ENCODE measurements at places on chromosomes 5 and 9.

DNA sequence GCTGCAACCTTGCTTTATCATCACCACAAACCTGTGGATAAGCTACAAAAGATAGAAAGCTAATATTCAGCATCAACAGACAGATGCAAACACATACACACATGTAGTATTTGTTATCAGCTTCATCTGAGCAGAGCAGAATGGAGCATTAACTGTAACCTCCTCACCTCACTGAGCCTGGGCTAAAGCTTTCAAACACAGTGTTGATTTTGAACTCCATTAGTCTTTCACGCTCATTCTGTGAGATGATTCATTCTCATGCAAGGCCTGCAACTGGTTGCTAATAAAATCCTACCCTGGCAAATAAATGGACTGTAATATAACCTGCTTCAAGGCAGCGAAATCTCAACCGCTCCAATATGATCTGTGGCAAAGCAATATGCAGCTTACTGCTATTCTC is 1360.6 kb upstream of the ACO1 start:
- no peak for DNase-seq

GRCh38 chr9:123389070-123389469 is 33.1 kb downstream of the CRB2 start:
- no peak for DNase-seq

DNA sequence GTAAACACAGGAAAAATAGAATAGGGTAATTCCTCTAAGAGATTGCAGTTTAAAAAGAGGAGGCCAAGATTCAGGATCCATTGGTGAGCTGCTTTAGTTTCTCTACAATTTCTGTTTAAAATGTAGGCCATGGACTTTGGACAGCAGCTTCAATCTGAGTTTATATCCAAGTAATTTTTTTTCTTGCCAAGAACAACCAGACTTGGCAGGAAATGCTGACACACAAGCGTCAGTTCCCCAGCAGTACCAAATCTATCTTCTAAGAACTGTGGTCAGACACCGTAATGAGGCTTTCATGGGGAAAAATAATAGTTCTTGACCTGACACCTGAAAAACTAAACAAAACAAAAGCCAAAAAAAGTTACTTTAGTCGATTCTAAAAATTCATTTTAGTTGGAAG is 528.8 kb downstream of the CSNK1G3 start:
- no peak for DNase-seq

DNA sequence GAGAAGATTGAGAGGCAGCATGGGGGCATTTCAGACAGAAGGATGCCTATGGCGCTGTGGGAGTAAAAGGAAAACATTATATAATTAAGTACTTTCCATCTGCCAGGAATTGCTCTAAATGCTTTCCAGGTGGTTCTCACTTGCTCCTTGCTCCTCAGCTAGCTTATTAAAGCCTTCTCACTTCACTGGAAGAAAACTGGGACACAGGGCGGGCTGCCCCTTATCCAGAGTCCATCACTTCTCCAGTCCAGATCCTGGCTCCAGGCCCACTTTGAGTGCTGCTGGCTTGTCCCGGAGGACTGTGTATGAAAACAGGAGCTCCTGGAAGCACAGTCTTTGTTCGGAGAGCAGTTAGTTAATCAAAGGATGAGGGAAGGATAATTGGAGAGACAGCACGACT is 409.9 kb upstream of the ADAMTS16 start:
- DNase-seq: no peak

GRCh38 chr5:136046246-136046645 is 17.5 kb downstream of the TGFBI start:
- DNase-seq: no peak

GRCh38 chr5:178984145-178985072 is 10.7 kb downstream of the GRM6 start:
- no peak for DNase-seq

DNA sequence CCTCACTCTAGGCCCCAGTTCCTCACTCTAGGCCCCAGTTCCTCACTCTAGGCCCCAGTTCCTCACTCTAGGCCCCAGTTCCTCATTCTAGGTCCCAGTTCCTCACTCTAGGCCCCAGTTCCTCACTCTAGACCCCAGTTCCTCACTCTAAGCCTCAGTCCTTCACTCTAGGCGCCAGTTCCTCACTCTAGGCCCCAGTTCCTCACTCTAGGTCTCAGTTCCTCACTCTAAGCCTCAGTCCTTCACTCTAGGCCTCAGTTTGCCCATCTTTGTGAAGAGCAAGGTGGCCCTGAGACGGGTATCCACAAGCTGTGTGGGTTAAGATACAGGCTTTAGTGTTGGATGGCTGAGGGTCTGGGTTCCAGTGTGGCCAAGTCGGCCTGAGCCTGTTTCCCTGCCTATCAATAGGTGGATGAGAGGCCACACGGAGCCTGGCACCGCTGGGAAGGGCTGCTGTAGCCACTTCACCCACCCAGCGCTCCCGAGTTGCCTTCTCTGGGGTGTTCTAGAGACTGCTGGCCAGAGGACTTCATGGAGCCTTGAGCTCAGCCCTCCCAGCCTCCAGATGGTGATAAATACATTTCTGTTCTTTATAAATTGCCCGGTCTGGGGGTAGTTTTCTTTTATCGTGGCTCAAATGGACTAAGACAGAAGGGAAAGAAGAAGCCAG is 150.2 kb downstream of the RXRA start:
- no peak for DNase-seq

DNA sequence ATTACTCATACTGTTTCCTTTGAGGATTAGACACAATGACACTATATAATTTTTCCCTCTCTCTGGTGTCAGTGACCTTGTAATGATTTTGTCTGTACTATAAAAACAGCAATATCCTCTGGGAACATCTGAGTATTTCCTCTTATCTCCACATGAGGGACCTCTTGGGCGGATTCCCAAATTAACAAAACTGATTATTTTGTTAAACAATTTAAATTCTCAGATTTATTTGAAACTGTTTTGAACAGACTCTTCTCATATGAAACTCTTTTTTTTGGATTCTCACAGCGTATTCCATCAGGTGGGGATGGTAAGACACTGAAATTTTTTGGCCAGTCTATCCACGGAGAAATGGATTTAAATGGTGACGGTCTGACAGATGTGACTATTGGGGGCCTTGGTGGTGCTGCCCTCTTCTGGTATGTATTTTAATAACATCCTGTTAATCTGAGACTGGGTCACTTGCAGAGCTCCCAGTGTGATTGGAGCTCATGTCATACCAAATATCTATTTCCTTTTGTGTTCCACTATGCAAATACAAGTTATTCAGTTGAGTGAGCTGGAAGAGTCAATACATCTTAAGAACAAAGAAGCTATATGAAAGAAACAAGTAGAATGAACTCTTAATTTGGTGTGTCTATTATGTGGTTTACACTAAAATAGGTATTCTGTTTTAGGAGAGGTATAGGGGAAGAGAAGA is 73.8 kb upstream of the ITGA2 start:
- peak; percentile 35 for DNase-seq

- no peak for DNase-seq
These were observed 237.5 kb downstream of the CHSY3 start for GRCh38 chr5:130141659-130142320.

DNA sequence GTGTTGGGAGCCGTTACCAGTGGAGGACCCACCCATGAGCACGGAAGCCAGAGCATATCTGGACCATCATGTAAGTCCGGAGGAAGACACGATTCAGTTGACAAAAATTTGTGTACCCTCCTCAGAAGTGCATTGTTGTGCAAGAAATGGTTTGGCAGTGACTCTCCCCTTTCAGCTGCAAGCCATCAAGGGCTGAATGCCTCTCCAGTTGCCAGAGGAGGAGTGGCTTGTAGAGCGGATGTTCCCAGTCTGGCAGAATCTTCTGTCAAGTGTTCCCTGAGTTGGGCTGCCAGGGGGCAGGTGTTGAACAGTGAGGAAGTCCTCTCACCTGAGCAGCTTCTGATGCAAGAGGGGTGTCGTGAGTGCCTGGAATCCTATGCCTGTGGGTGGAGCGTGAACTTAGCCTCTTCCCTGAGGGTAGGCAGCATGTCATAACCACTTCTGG is 27.6 kb upstream of the CDKN2AIPNL start:
- no peak for DNase-seq

DNA sequence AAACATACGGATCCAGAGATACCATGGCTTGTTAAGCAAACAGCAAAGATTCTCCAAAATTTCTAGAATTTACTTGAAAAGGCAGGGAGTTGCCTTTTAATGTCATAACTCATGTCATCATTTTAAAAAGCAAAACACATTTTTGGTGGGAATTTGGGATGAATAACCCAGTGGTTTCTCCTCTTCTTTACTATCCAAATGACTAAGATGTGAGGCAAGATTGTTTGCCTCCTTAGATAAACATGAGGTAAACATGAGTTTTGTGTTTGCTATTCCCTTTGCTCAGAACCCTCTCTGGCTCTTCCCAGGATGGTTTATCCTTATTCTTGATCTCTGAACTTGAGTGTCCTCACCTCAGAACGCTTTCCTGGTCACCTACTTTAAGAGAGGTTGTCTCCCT is 267.0 kb downstream of the EBF1 start:
- DNase-seq: no peak

DNA sequence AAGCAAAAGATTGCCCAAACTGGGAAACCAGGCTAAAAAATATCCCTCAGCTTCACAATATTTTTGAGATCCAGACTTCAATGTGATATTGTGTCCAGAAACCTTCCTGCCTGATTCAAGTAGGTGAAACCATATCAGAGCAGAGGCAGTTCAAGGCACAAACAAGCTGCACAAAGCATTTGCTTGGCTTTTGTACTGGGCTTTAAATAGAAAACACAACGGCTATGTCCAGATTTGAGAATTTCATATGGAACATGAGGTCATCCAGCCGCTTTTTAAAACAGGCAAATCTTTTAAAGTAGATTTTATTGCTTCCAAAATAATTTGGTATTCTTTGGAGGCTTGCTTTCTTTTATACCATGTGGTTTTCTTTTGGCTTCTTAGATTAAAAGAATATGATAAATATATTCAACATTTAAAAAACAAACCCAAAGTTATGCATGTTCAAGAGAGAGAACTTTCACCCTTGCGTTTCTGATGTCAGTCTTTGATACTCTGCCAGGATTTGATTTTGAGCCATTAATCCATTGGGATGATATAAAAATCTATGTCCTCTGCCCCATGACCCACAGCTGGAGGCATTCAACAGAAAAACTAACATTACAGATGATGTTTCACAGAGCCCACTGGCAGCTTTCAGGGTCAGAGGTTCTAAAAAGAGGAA is 29.0 kb upstream of the CCDC112 start:
- no peak for DNase-seq

- no peak for DNase-seq
These were observed 169.2 kb upstream of the RGMB start for GRCh38 chr5:98604301-98604700.

- no peak for DNase-seq
These were observed 167.4 kb downstream of the ELAVL2 start for GRCh38 chr9:23658376-23659258.

DNA sequence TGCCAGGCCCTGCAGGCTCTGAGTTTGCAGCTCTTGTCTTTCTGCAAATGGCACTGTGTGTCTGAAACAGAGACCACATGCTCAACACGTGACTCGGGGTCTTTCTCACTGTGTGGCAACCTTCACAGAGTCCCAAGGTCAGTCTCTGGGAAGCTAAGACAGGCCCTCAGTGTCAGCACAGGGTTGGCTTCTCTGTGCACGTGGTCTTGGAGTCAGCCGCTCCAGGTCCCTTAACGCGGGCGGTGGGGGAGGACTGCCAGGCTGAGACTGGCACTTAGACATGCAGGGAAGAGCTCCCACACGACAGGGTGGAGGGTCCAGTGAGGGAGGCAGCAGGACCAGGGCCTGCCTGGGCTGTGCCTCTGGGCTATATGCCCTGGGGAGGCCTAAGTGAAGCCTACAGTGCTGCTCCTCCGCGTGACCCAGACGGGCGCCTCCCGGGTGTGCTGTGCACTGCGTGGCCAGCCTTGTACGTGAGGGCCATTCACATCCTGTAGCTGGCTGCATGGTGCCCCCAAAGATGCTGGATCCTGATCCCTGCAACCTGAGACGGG is 76.8 kb downstream of the ADAMTS2 start:
- DNase-seq: no peak

GRCh38 chr5:40985501-40985900 is 76.2 kb downstream of the C7 start:
- DNase-seq: no peak

GRCh38 chr5:32520972-32521371 is 64.4 kb upstream of the SUB1 start:
- no peak for DNase-seq

DNA sequence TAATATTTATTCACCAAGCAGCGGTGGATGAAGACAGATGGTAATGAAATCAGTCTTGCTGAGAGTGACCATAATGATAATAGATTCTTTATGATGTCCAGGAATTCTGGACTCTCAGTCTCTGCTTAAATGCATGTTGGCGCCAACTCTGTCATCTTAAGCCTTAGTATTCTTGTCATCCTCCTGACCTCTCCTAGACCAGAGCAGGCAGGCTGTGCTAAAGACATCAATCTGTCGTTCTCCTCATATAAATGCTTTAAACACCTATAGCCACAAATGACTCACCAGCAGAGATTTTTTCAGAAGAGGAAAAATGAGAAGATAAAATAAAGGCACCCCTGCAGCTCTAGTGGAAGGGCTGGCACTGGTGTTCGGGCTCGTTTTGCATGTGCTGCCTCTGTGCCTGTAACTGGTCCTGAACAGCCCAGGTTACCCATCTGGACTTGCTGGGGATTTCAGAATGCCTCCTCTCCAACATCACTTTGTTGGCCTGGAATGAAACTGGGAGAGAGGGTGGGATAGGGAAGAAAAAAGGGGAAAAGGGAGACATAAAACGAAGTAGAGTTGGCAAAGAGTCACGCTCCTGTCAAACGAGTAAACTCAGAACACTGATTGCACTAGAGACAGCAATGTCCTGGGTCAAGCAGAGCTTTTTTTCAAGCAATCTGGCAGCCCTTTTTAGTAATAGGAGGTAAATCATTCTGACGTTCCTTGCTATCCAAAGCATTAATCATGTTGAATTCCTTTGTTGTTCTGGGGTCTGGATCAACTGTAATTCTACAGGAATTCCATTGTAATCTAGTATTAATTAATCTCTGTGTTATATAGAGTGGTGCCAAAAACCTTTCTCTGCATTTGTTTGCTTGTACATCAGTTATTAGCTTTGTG is 195.5 kb upstream of the CLINT1 start:
- DNase-seq: no peak

DNA sequence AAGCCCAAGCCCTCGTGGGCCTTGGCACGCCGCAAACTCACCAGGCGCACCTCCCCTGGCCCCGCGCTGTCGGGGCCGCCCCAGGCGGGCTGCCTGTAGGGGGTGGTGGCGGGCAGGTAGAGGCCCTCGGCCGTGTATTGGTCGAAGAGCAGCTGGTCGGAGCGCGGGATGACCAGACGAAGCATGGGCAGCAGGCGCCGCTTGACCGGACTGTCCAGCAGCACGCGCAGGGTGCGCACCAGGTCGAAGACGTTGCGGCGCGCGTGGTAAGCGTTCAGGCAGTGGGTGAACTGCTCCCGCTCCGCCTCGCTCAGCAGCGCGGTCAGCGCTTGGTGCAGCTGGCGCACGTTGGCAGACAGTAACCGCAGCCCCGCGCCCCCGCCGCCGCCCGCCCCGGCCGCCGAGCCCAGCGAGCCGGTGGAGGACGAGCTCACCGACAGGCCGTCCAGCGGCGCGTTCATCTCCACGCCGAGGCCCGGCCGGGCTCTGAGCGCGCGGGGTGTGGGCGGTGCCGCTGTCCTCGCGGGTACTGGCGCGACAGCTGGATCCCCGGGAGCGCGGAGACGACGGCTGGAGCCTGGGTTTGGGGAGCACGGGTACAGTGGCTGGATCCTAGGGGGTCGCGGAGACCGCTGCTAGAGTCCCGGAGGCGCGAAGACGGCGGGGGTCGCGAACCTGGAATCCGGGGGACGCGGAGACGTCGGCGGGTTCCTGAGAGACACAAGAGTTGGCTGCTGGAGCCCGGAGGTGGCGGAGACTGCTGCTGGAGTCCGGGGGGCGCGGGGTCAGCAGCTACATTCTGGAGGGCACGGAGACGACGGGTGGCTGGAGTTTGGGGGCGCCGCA is 709 bp downstream of the WHRN start:
- no peak for DNase-seq

GRCh38 chr9:14148501-14149103 is 165.3 kb downstream of the NFIB start:
- no peak for DNase-seq
